ENCODE measurements at places on chromosomes 4 and X. TPM values are rescaled to one million over a fixed set of nuclear protein-coding genes. Genes with fewer than 3 reads are reported as not detected.

Gene UGT8
- total RNA-seq: 0.08 TPM

DNA sequence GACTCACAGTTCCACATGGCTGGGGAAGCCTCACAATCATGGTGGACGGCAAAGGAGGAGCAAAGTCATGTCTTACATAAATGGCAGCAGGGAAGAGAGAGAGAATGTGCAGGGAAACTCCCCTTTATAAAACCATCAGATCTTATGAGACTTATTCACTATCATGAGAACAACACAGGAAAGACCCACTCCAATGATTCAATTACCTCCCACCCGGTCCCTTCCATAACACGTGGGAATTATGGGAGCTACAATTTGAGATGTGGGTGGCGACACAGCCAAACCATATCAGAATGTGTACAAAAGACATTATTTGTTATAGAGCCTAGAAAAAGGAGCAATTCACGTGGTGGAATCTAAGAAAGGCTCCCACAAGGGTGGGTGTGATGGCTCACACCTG, 10.8 kb upstream of the HERC6 start:
- DNase-seq: no peak

- no peak for DNase-seq
Observed at GRCh38 chr4:108359986-108360681, 191.4 kb upstream of the LEF1 start.

- peak; percentile 39 for DNase-seq
Observed at GRCh38 chrX:49040376-49040955, 2.7 kb downstream of the TFE3 start.

DNA sequence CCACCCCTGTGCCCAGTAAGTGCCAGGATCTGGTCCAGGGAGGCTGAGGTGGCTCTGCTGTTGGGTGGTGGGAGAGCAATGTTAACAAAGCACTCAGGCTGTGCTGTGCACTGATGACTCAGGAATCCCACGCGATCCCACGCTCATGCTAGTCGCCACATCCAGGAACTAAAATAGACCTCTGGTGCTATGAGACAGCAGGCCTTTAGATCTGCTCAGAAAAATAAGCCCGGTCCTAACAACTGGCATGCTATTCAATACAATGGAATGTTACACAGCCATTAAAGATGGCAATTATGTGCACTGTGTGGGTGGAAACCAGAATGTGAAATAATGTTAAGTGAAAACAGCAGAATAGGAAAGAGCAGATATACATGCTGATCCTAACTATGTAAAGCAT, 26.0 kb downstream of the ARL13A start:
- no peak for DNase-seq

DNA sequence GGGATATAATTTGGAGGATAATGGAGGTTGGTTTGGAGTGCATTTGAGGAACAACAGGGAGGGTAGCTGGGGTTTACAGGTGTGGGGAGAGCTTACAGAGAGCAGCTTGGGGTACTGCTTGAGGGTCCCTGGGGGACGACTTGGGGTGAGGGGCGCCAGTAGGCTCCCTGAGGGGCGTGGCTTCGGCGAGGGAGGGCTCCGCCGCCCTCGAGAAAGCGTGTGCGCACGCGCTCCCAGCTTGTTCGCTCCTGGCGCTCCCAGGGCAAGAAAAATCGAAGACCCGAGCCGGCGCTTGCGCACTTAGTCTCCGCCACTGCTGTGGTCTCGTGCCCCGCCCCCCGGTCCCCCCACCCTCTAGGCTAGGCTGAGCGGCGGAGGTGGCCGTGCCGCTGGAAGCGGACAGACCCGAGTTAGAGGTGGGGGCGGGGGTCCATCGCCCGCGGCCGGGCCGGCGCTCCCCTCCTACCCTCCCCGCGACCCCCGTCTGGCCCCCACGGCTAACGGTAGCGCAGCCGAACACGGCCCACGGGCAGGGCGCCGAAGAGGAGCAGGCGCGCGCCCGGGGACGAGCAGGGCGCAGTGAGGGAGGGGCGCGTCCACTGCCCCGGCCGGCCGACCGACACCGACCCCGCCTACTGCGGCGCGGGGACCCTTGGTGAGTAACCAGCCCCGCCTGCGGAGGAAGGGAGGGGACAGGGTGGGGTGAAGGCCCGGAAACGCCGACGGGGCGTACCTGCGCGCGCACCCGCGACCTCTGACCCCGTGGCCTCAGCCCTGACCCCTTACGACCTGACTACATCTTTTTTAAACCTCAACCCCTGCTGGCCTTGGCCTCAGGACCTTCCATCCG, 5.4 kb upstream of the CCDC120 start:
- DNase-seq: peak; percentile 52

Gene GABRG1
- total RNA-seq: 0.06 TPM

Gene NKX6-1
- total RNA-seq: not detected

DNA sequence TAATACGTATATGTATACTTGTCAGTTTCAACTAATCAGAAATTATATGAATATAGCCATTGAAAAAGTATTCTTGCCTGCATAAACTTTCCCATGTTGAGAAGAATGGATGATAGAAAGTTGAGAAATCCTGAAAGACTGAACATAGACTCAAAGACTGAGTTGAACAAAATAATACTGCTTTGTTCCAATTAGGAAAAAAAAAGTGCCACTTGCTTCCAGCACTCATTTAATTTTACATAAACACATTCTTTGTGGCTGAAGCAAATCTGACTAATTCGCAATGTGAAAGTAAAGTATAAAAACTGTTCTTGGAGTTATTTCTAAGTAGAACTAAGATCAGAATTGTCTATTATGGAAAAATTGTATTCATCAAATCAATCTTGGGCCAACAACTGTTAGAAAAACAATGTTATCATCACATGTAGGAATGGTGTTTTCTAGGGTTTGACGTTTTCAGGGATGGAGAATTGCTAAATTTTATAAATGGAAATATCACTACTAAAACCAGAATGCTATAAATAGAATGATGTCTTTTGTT, 2334.6 kb downstream of the PCDH7 start:
- no peak for DNase-seq

GRCh38 chrX:30939928-30940327, 50.9 kb upstream of the TAB3 start:
- no peak for DNase-seq

Gene PCDH7
- 4.7 TPM for total RNA-seq

Gene FGF16
- total RNA-seq: 0.15 TPM

Gene RAPGEF2
- 26.1 TPM for total RNA-seq

- no peak for DNase-seq
Observed at GRCh38 chrX:145848448-145848847, 30.8 kb downstream of the SLITRK2 start.

DNA sequence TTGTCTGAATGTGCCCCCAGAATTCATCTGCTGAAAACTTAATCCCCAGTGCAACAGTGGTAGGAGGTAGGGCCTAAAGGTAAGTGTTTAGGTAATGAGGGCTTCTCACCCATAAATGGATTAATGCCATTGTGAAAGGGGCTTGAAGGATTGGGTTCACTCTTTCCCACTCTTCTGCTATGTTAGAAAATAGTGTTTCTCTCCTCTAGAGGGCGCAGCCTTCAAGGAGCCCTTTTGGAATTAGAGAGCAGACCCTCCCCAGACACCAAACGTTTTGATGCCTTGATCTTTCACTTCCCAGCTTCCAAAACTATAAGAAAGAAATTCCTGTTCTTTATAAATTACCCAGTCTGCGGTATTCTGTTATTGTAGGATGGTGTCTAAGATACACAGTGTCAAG, 706.4 kb downstream of the SMARCA1 start:
- DNase-seq: no peak

Gene CDKL2
- 0.57 TPM for total RNA-seq

Gene ADH1A
- total RNA-seq: 0.42 TPM

Gene CSAG2
- not detected for total RNA-seq

- no peak for DNase-seq
Observed at GRCh38 chr4:136012220-136012619, 1520.1 kb downstream of the PCDH18 start.

DNA sequence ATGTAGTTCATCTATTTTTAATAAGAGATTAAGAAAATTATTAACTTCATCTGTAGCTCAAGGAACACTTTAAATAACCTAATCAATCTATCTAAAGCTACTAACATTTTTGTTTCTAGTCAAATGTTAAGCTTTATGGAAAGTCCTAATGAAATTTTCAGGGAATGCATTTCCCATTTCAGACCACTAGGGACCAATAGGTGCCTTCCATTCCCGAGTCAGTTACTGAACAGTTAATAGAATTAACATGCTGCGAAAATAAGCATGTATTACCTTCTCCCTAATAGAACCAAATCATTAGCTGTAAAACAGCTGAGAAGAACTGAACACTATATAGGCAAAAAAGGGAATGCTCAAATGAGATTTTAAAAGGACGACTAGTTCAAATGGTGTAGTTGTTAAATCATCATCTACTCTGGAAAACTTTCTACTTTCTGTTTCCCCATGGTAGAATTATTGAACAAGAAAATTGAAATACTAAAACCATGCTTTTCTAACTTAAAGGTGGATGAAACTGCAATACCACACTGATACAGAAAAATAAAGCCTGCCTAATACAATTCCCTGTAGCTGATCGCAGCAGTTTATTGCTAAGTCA, 22.5 kb downstream of the STX18 start:
- no peak for DNase-seq

DNA sequence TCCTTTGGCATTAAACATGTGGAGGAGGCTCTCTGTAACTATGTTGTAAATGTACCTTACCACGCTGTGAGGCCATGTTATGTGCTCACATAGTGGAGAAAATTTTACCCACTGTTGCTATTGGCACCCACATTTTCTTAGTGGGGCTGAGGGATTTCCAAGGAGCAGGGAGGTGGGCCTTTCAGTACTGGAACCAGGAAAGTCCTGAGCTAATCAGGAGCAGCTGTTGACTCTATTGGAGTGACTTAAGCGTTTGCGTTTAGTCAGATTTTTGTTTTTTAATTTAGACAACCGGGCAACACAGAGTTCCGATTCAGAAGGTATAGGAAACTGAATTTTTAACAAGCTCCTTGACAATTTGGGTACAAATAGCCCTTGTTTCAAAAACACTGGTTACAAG, 30.7 kb upstream of the WDR17 start:
- no peak for DNase-seq

- no peak for DNase-seq
Observed at GRCh38 chr4:141684785-141685184, 48.4 kb downstream of the IL15 start.

DNA sequence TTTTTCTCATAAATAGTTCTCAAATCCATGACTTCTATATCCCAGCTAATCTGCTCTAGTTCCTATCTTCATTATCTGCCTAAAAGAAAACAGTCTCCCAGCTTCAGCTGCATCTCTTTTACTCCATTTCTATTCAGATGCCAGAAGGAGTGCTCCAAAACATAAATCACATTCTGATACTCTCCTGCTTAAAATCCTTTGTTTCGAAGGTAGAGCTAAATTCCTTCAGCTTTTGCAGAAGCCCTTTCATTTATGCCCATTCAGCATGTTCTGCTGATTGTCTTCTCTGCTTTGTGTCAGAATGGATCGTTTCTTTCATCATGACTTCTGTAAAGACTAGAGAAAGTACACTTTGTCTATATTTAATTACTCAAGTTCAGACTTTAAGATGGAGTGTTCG, 440.1 kb upstream of the SMIM31 start:
- no peak for DNase-seq

Data from adrenal gland (tissue), 19 donors.